Right cardiac atrium (tissue), 5 donors: ENCODE measurements at places on chromosomes 7 and 10. TPM values are rescaled to one million over a fixed set of nuclear protein-coding genes. Genes with fewer than 3 reads are reported as not detected.

- DNase-seq, result peak; percentile 80
Observed at GRCh38 chr10:95374597-95375209, 83.9 kb upstream of the PDLIM1 start.

- DNase-seq, result no peak
Observed at GRCh38 chr10:66649626-66650025, 276.2 kb upstream of the LRRTM3 start.

- no peak for DNase-seq
Observed at GRCh38 chr7:158784270-158784669, 45.0 kb downstream of the ESYT2 start.

- DNase-seq, result peak; percentile 37
Observed at GRCh38 chr7:144761493-144761892, 74.4 kb downstream of the TPK1 start.

DNA sequence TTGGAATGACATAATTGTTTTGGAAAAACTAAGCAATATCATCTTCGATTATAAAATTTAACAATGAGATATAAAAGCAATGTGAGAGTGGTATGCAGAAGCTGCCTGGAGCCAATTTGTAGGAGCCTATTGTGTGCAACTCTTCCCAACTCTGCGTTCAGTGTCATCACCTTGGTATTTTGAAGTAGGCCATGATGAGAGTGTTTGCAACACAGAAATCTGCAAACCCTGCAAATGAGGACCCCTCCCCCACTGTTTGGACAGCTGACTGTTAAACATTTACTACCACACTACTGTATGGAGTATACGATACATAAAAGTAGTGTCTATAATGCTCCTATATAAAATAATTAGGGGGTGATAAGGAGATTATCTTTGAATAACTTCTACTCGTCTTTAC, 531.3 kb downstream of the ATRNL1 start:
- no peak for DNase-seq

GRCh38 chr7:140570120-140570519, 70.5 kb downstream of the DENND2A start:
- DNase-seq, result no peak

GRCh38 chr7:106064771-106065574, 47.1 kb downstream of the SYPL1 start:
- DNase-seq, result peak; percentile 90

Gene PURB
- polyA plus RNA-seq, result 6.9 TPM
